ENCODE measurements at places on chromosomes 6 and 20.
A peak's percentile ranks its signal among the peaks of the same experiment; 100 is the strongest.

GRCh38 chr20:57697543-57697942 lies 12.3 kb downstream of the PMEPA1 start:
- DNase-seq: no peak

- no peak for DNase-seq
Measured at GRCh38 chr6:36913082-36913481, 27.3 kb downstream of the C6orf89 start.

GRCh38 chr6:81762132-81762531 lies 9.7 kb upstream of the TENT5A start:
- no peak for DNase-seq

DNA sequence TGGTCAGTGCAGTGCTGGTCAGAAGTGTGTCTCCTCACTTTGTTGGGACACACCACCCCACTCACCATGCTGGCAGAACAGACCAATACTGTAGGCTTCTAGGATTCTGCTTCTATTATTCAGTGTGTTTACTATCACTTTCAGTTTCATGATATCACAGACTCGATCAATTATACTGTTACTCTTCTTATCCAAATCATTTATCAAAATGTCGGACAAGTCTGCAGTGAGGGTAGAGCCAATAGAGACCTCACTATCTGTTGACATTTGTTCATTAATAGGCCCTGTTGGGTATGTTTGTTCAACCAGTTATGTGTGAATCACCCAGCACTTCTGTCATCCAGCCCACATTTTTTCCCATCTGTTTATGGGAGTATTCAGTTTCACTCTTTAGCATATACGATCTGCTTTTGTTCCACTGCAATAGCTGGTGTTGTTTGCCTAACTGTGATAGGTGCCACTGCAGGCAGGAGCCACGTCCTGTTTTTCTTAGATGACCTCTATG lies 140.1 kb downstream of the NRN1 start:
- DNase-seq: peak; percentile 47

GRCh38 chr6:135974426-135974825 lies 122.9 kb downstream of the PDE7B start:
- no peak for DNase-seq

- DNase-seq: no peak
Measured at GRCh38 chr20:47248448-47248966, 108.0 kb downstream of the ZMYND8 start.

DNA sequence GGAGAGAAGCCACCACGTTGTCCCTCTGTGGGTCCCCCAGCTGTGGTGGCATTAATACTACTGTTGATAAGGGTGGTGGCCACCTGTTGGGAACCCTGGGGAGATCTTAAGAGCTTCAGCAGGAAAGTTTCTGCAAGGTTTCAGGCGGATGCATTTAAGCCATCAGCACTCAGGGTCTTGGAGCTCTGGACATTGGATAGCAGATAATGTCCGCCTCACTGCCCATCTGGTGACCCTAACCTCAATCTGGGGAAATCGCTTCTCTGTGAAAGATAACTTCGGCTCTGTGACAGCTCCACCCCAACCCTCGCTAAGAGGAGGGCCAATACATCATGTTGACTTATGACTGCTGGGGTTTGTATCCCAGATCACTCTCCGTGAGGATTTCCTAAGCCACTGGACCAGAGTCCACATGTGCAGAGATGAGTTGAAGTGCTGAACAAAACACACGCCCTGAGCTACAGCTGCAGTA lies 92.9 kb downstream of the FOXC1 start:
- no peak for DNase-seq

- DNase-seq: no peak
Measured at GRCh38 chr20:45041464-45042337, 59.2 kb downstream of the KCNS1 start.

DNA sequence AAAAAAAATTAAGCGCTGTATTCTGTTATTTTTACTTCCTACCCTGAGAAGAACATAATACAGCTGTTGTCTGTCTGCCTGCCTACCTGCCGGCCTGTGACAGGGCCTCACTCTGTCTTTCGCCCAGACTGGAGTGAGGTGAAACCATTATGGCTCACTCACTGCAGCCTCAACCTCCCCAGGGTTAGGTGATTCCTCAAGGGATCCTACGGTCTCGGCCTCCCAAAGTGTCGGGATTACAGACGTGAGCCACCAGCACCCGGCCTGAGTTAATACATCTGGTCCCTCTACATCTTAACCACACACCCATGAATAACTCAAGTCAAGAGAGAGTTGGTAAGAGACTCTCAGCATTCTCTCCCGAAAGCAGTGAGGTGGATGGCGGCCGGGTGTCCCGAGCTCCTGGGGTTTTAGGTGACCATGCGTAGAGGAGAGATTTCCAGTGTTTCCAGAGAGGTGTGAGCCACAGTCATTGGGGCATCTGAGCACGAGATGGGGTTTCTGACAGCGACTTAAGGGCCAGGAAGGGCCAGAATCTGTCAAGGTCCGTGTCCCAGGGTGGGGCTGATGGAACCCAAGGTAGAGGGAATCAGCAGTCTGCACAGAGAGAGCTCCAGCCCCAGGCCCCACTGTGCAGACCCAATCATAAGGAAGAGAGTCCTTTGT lies 1954.4 kb upstream of the DEFB115 start:
- DNase-seq: no peak

GRCh38 chr20:41738604-41739206 lies 120.5 kb upstream of the CHD6 start:
- DNase-seq: peak; percentile 46

DNA sequence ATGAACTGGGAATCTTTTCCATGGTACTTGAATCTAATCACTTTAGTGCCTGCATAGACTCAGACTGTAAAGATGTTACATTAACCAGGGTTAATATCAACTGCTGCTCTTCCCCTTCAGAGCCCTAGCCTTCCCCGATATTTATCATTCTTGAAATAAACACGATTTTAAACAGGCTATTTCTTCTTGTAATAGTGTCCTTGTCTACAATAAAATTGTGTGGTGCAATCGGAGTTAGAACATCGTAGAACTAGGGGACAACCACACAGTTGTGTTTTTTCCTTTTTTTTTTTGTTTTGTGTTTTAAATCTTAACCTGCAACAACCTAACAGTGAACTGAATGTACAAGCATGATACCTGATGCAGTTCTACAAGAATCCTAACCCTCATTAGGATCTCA lies 4.5 kb downstream of the GJA1 start:
- DNase-seq: no peak

DNA sequence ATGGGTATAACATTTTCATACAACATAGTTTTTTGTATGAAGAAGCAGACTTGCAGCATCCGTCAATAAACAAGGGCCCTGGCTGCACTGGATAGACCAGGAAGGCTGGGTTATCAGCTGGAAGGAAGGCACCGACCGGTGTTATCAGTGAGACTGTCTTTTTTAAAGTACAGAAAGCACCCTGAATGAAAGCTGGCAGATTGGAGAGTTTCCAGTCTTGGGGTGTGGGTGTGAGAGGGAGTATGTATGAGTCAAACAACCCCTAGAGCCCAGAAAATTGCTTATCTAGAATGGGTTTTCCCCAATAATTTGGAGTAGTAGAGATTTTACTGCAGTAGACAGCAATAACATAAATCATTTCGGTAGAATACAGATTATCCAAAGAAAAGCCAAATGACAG lies 42.4 kb downstream of the TXLNB start:
- no peak for DNase-seq

DNA sequence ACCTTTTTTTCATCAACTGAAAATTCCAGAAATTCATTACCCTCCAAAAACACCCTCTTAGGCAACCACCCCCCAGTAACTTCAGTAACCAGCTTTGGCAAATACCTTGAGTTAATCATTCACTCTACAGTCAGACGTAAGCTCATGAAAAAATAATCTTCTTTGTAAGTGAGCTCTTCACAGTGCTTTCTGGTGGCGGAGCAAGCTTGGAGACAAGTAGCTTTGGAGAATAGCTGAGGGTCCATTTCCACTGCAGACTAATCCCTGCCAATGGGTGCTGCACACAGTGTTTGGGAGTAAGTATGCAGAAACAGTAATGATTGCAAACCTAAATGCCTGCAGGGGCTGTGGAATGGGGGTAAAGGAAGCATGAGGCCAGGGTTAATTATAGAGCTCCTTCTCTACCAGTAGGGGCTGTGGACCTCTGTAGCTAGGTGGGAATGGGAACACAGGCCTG lies 56.8 kb upstream of the HINT3 start:
- DNase-seq: no peak

GRCh38 chr6:40899684-40900155 lies 139.3 kb downstream of the UNC5CL start:
- DNase-seq: no peak

- DNase-seq: no peak
Measured at GRCh38 chr6:47130086-47130485, 88.0 kb upstream of the ADGRF1 start.

GRCh38 chr6:52310932-52311331 lies 26.4 kb upstream of the MCM3 start:
- peak; percentile 79 for DNase-seq

GRCh38 chr20:36481380-36482043 lies 59.8 kb upstream of the MYL9 start:
- DNase-seq: no peak

DNA sequence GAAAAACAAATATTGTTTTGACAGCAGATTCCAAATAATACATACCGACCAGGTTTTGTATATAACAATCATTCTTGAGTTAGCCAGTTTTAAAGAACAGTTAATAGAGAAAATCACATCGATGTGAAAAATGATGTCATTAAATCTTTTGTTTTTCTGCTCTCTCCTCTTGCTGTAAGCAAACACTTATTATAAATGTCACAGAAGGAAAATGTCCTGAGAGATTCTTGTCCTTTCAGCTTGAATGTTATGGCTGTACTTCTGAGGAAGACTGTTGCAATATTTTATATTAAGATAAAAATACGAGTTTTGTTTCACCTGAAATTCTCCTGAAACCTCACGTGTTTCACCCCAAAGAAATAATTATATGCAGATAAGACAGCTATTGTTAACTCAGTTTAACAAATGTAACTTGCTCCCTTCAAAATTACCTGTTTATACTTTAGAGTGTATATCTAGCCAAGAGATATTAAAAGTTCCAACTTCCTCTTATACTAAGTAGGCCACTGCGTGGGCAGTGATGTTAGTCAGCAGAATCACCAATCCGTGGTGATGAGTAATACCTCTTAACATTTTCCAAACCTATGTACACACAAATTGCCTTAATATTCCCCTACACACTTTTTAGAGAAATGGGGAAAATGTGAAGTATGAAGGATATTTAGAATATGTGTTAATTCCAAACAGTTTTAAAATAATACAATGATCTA lies 1111.4 kb upstream of the CITED2 start:
- peak; percentile 54 for DNase-seq

- DNase-seq: no peak
Measured at GRCh38 chr6:143591441-143591840, 79.9 kb upstream of the FUCA2 start.

- DNase-seq: no peak
Measured at GRCh38 chr6:130896249-130896648, 69.0 kb downstream of the SMLR1 start.

DNA sequence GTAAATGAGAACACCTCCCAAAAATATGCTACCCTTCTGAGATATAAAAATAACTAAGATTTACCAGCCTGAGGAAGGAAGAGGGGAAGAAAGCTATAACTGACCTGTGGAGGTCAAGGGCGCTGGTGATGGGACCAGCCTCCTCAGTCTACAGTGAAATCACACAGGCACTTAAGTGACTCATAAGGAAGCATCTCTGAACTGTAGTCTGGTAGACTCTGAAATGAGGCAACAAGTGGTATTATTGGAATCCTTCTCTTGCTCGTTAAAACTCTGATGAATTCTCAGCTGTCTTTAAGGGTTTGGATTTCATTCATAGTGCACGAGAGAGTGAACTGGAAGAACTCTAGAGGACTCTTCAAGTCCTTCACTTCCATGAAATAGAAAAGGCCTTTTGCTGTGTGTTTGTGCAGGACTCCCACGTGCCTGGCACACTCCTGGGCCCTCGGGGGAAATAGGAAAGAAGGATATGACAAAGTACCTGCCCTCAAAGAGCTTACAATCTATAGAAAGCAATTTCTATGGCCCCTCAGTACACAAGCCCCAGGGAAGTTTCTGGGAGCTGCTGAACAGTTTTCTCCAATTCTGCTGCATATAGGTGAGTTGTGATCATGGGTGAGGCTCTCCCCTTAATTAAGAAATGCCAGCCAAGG lies 231.8 kb upstream of the RREB1 start:
- peak; percentile 41 for DNase-seq

DNA sequence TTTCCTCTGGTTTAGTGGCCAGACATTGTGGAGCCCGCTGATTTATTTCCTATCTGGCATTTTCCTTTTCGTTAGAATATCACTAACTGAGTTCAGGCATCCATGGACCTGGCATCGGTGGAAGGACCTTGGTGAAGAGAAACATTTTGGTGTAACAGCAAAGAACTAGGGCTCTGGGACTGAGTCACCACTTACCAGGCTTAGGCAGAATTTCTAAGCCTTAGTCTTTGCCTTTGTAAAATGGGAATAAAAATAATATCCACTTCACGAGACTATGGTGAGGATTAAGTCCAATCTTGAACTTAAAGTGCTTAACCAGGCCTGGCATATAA lies 42.0 kb upstream of the ENPP1 start:
- DNase-seq: no peak

DNA sequence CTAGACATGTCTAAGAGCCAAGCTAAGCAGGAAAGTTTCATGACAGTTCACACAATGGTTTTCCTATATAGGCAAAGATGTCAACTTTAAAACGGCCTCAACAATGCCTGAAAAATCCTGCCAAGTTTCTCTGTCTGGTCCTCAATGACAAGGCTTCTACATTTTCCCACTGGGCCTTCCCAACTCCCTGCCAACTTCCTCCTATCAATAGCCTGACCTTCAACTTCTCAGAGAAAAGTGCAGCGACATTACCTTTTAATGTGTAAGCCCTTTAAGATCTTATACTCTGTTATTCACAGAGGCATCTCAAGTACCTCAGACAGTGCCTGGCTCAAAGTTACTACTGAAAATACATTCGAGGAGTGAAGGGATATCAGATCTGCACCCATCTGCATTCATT lies 56.2 kb upstream of the BTBD3 start:
- DNase-seq: no peak

DNA sequence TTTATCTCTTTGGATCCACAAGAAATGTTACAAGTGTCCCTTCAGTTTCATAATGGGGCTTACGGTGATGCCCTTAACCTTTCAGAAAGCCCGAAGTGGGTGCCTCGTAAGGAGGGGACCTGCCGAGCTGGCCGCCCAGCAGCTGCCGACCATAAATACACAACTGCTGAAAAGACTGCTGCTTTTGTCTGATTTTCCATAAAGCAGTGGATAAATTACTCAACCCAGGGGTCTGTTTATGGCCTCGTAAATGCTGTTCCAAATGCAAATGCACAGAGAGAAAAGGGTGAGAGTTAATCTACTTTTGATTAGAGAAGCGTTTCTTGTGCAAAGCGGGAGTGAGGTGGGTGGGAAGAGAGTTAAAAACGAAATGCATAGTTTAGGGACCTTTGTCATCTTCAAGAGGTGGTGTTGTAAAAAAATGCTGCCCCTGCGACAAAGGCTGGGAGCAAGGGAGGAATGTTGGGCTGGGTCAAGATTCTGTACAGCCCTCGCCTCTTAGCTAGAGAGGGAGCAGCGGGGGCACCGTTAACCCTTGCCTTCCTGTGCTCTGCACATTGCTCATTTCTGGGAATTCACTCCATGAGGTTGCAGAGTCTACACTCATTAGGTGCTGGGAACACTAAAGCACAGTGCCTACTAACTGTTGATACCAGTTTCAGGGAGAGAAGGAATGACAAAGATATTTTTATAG lies 112.0 kb upstream of the MTHFD1L start:
- DNase-seq: no peak
